ENCODE measurements at places on chromosomes 3 and 15. TPM values are rescaled to one million over a fixed set of nuclear protein-coding genes. Genes with fewer than 3 reads are reported as not detected.

DNA sequence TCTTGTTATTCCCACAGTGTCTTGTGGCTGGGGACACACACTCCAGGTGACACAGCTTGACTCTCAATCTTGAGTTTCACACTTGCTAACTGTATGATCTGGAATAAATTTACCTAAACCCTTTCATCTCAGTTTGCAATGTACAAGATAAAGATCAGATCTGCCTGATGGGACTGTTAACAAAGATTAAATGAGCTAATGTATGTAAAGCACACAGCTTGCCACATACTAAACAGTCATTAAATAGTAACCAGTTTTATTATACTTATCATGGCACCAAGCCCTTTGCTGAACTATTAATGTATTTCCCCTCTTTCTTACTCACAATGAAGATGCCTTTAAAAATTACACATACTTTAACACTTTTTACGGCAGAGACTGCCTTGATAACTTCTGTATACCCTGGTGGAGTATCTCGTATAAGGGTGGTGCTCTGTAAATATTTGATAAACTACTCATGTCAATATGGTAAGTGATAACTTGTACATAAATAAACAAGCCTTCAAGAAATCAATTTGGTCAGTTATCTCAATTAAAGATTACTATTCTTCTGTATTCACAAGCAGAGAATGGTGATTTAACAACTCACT, 184.5 kb downstream of the STAG1 start:
- no peak for DNase-seq

DNA sequence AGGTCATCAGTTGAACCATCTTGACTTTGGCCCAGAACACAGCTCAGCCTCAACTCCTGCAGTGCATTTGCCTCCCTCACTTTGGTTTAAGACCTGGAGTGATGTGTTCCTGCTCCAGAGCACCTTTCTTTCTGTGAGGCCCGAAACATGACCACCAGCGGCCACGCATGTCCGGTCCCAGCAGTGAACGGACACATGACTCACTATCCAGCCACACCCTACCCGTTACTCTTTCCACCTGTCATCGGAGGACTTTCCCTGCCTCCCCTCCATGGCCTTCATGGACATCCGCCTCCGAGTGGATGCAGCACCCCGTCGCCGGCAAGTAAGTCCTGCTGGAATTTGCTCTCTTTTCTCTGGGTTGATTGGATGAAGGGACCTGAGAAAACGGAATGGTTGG, 253.8 kb upstream of the RARB start:
- DNase-seq: no peak

NCEH1 gene
- 10.1 TPM for polyA plus RNA-seq

RGMA gene
- not detected for polyA plus RNA-seq

DNA sequence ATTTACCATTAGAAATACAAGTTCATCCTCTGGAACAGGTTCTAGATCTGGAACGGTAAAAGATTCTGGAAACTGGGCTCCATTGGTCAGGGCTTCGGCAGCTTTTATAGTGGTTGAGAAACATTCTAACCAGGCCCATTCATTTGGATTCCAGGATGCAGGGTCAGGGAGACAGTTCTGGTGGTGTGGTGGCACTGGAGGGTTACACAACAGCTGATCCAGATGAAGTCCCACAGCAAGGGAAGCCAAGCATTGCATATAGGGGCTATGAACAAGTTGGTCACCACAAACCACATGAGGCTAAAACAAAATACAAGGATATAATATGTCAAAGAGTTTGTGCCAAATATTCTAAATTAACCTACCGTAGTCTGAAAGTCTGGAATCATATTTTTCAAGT, 43.0 kb downstream of the FBXL22 start:
- DNase-seq: no peak

GRCh38 chr15:70327856-70328678, 230.3 kb upstream of the TLE3 start:
- DNase-seq: peak; percentile 73

DNA sequence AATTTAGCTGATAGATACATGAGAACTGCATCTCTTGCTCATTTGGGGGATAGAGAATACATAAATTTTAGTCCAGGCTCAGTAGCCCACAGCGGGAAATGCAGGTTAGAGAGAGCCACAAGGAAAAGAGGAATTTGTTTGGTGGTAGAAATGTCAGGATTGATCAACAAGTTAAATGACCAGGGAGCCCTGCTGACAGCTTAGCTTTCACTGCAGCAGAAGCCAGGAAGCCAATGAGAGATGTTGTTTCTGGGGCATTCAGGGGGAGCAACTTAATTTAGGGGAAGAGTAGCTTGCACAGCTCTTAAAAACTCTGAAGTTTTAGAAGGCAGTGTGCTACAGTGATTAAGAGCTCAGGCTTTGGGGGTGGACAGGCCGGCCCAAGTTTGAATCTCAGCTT, 22.7 kb downstream of the ARHGEF26 start:
- DNase-seq: no peak

GRCh38 chr3:87828046-87828445, 230.8 kb downstream of the CGGBP1 start:
- no peak for DNase-seq

- DNase-seq: no peak
These were observed 23.4 kb downstream of the WHAMM start for GRCh38 chr15:82832601-82833361.

- peak; percentile 21 for DNase-seq
These were observed 7.6 kb upstream of the TMEM44 start for GRCh38 chr3:194640829-194641228.

SPINT1 gene
- polyA plus RNA-seq: 6.6 TPM

DNA sequence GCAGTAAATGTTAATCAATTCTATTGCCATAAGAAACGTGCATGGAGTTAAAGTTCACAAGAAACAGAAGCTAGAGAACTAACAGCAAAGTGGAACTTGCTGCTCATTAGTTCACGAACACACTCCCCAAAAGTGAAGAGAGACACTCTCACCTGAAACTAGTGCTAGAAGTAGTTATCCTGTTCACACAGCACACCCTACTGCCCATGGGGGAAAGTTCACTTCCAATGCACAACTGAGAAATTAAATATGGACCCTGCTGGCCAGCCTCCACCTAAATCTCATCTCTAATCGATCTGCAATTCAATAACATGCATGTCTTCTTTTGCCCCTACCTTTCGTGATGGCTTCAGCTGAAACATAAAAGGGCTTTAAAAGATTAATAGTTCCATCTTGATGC, 39.4 kb upstream of the FRMD4B start:
- peak; percentile 4 for DNase-seq

SLC22A13 gene
- not detected for polyA plus RNA-seq

DNA sequence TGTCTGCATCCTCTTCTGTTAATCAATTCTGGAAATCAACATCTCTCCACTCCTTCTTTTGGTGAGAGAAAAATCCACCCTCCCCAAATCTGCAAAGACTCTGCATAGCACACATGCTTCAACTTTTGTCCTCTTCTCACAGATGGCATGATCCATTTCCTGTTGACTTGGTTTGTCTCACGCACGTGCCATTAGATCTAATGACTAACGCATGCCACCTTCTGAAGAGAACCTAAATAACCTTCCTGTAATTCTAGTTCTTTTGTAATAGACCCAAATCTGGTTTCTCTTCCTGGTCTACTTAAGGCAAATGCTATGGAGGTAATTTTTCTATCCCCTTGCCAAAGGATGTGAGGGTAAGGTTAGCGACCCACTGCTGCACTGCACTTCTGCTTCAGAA, 51.0 kb upstream of the ATOSA start:
- DNase-seq: peak; percentile 68

- no peak for DNase-seq
These were observed 441.9 kb downstream of the PLOD2 start for GRCh38 chr3:145719114-145719513.

GPR62 gene
- not detected for polyA plus RNA-seq

DNA sequence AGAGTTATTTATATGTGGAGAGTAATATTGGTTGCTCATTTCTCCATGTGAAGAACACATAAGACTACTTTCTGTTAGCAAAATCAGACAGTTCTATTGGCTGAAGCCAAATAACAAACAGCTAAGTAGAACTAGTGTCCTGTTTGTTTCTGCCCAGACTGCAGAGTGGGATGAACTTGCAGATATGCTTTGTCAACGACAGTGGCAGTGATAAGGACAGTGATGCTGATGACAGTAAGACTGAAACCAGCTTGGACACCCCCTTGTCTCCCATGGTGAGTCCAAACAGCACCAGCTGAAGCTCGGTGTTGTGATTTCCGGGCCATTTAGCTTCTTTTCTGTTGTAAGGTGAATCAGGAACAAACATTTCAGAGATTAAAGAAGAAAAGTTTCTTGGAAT, 102.6 kb upstream of the IL12A start:
- DNase-seq: no peak

DNA sequence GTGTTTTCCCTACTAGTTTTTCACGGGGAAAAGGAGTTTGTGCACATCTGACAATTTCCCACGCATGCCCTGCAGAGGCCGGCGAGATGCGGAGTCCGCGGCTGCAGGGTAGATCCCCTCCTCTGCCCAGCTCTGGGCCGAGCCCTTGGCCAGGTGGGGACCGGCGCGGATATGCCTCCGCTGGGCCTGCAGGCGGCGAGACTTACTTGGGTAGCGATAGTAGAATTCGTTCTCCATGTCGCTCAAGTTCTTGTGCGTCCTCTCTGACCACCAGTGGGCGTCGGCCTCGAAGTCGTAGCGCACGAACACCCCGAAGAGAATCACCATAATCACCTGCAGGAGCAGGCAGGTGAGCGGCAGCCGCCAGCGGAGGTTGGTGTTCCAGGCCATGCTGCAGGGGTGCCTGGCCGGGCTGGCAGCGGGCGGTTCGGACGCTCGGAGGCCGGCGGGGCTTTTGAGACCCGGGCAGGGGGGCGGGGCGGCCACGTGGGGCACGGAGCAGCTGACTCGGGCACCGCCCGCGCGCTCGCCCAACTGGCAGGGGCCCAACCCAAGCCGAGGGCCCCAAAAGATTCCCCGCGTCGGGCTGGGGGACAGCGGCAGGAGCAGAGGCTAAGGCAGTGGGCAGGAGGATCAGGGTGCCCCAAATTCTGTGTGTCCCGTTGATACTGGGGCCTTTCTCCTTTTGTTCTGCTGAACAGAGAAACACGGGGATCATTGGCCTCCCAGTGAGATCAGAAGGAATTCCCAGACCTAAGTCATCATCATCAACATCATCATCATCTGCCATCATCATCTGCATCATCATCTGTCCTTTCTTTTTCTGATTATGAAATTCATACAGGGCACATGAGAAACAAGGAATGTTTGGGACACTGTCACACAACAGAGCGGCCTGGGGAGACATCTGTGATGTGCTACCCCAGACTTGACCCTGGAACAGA, at the start of gene RHCG:
TSS of gene RHCG (minus strand) at position 429 of the 944 bp plus-strand sequence. CDS start at position 390, 39 bp downstream.
- DNase-seq: no peak

MESP1 gene
- not detected for polyA plus RNA-seq

DNA sequence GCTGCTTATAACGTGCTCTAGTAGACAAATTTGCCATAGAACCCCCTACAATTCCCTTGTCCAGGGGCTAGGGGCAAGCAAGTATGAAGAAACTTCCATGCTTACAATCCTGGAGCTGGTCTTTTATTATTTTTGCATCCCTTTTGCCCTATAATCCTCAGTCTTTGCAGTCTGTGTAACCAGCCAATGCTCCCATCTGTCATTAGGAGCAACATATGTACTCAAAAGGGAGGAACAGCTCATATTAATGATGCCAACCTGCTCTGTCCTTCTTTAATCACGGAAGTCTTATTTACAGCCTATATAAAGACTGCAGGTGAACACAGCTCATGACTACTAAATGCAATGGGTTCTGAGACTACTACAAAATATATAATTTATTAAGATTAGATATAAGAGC, 263.3 kb downstream of the ZIC1 start:
- DNase-seq: no peak

ALS2CL gene
- polyA plus RNA-seq: not detected

DNA sequence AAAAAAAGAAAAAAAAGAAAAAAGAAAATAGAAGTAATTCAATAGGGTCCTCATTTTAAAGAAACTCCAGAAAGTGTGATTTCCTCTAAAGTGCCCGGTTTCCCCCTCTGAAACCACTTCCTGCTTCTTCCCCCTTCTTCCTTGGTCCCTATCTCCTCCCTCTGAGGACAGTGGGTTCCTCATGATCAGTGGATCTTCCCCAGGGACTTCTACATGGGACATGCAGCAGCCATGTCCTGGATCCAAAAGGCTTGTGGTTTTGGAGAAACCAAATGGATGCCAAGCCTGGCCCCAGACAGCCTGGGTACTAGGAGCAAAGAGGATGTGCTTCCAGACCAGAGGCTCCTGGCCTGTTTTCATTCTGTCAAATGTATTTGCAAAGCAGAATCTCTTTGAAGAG, 26.6 kb upstream of the SMAD6 start:
- no peak for DNase-seq

PTH1R gene
- not detected for polyA plus RNA-seq

HTR3C gene
- polyA plus RNA-seq: not detected

GRCh38 chr3:123491966-123492587, 43.2 kb upstream of the ADCY5 start:
- no peak for DNase-seq

CD96 gene
- polyA plus RNA-seq: 82.7 TPM

HEG1 gene
- 0.73 TPM for polyA plus RNA-seq

All from naive B cell (primary cell).